Breast epithelium (tissue), 4 donors: ENCODE measurements at places on chromosomes 7 and 10.

DNA sequence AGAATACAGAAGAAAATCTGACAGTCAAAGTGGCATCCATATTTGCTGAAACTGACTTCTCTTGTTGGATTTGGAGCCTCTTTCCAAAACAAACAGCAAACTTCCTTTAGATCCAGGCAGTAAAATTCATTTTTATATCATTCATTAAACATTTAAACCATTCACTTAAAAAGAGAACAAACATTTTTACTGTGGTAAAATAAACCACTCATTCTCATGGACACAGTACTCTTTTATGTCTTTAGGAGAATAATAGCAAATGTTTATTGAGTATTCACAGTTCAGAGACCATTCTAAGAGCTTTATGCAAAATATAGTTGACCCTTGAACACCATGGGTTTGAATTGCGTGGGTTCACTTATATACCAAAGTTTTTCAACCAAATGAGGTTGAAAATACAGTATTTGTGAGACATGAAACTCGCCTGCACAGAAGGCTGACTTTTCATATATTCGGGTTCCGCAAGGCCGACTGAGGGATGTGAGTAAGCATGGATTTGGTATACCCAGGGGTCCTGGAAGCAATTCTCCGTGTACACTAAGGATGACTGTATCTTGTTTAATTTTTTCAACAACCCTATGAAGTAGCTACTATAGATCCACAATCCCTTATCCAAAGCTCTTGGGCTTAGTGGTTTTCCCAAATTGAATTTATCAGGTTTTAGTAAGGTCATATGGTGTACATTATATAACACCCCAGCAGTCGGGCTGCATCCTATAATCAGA is 49.1 kb downstream of the ATXN7L1 start:
- no peak for DNase-seq

DNA sequence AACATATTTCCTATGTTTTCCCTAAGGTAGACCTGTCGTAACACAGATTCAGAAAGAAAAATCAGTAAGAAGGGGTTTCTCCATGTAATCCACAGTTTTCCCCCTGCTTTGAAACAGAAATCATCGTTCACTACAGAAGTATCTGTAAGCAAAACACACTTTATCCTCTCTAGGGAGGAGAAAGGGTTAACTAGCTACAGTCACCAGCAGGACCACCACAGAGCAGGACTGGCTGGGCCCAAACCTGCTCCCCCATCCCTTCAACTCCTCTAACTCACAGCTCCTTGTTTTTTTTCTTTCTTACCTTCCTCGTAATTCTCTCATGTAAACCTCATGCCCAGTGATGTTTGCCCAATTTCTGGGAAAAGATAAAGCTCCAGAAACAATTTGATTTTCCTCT is 167.7 kb downstream of the RAPGEF5 start:
- no peak for DNase-seq

DNA sequence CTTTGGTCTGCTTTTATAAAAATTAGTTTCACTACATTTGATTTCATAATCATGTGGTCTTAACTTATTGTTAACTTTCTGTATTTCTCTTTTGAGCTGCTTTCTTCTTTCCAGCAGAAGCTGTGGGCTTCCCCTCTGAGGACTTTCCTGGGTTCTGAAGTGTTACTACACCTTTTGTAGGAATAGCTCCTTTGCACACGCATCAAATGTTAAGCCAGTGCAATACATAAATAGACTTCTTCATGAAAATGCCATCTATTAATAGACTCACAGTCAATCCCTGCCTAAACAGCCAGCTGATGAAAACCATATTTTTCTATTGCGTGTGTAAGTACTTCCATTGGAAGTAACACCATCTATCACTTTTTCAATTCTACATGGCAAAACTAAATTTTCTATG is 1.5 kb downstream of the ABCB4 start:
- no peak for DNase-seq

DNA sequence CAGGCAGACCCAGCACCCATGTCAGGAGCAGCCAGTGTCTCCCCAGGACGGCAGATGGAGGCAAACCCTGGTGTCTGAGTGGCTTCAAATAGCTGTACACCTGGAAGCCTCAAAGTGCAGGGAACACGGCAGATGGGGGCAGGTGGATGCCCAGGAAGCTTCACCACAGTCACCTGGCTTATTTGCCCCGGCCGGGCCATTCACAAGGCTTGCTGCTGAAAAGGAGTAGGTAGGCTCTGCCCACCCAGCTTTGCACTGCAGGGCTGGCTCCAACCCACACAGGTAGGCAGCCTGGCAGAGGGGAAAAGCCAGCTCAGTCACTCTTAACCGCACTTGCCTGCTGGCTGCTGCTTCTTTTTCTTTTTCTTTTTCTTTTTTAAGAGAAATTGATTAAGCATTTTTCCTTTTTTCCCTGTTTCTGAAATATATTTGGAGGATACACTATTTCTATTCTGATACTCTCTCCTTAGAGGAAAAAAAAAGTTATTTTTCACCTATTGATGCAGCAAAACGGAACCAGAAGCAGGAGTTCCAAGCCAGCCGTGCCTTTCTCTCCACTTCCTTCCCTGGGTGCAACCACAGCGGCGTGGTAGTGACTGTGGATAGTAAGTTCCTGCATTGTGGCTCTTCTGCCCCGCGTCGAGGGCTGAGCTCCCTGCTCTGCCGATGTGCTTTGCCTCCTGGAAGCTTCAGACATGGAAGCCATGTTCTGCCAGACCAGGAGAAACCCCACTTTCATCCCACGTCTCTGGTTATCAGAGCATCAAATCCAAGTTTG is 118.3 kb downstream of the KLF6 start:
- no peak for DNase-seq

GRCh38 chr7:113199136-113199535 is 80.8 kb upstream of the SMIM30 start:
- no peak for DNase-seq

DNA sequence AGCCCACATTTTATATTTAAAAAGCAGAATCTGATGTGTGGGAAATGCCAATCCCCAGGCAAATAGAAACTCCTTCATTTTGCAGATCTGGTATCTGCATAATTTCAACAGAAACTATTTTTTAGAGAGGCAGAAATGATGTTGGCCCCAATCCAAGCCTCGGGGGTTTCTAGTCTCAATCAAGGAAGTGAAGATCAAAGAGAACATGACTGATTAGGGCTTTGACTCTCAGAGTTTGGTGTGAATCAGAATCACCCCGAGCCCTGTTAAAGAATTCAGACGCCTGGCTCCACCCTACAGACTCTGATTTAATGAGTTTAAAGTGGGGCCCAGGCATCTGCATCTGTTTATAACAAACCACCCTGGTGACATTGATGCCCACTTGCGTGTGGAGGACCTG is 36.7 kb upstream of the UBE2H start:
- no peak for DNase-seq

- DNase-seq, result no peak
Observed at GRCh38 chr7:132290021-132290420, 286.2 kb downstream of the PLXNA4 start.

- no peak for DNase-seq
Observed at GRCh38 chr7:126978865-126979264, 273.9 kb downstream of the GRM8 start.

GRCh38 chr10:89466599-89467035 is 52.2 kb downstream of the IFIT5 start:
- no peak for DNase-seq

DNA sequence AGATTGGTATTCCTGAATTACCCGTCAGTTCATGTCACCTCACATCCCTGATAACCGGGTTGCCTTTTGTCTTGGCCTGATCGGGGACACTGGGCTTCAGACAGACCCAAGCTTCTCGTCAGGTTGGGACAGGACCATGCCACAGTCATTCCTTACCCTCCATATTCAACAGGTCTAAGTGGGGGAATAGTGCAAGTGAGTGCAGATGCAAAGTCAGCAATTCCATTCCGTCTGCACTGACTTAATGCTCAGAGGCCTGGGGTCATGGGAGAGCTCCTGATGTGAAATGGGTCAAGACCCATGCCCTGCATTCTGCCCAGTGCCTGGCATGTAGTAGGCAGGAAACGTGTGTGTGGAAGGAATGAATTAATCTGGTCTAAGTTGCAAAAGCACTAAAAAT is 95.4 kb upstream of the PITRM1 start:
- no peak for DNase-seq

- DNase-seq, result no peak
Observed at GRCh38 chr7:50477640-50478039, 27.5 kb upstream of the FIGNL1 start.

DNA sequence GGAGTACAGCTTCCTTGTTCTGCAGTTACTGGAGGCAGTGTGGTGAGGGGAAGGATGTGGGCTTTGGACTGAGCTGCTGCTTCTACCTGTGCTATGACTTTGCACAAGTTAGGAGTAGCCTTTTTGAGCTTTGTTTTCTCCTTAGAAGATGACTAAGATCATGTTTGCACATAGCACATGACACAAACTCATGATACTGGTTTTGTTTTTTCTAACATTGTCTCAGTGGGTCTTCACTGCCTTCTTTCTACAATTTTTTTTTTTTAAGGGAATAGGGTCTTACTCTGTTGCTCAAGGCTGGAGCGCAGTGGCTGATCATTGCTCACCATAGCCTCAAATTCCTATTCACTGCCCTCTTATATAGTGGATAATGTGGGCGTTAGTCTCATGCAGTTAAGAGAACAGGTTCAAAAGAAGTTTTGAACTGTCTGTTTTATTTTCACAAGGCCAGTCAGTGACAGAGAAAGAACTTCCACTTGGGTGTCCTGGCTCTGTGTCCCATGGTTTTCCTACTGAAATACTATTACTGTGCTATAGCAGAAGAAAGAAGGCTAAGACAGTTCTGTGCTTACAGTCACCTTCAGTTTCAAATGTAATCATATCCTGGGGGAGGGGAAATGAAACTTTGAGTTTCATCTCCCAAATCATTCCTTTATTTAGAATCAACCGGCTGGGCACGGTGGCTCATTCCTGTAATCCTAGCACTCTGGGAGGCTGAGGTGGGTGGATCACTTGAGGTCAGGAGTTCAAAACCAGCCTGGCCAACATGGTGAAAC is 72.0 kb downstream of the KAT6B start:
- no peak for DNase-seq

GRCh38 chr10:102578782-102579181 is 65.5 kb upstream of the TRIM8 start:
- no peak for DNase-seq

DNA sequence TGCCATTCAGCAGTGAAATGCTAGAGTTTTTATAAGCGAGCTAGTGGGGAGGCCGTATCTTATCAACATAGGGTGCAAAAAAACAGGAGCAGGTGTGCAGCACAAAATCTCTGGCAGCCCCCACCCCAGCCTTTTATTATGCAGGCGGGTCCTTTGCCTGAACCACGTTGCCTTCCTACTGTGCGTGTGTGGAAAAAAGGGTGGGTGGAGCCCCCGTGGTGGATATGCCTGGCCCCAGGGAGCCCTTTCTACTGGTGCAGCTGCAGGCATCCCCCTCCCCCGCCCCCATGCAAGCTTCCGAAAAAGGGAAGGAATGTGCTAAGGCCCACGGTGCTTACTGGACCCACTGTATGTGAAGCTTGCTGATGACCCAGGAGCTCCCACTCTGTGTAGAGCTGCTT is 175.9 kb downstream of the USP6NL start:
- DNase-seq, result no peak

DNA sequence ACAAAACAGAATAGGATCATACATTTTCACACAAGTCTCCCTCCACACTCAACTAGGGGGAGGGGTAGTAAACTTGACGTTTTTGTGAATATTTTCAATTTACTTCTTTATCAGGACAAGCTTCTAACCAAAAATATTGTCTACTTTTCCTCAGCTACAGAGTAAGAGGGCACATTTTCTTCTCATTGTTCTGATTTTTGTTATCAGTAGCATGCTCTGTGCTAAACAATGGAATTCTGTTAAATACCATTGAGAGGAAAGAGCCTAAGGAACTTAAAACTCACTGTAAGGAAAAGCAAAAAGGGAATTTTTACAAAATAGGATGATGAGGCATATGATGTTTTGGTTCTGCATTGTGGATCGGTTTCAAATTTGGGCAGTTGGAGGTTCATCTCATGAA is 41.2 kb downstream of the ANLN start:
- DNase-seq, result no peak

DNA sequence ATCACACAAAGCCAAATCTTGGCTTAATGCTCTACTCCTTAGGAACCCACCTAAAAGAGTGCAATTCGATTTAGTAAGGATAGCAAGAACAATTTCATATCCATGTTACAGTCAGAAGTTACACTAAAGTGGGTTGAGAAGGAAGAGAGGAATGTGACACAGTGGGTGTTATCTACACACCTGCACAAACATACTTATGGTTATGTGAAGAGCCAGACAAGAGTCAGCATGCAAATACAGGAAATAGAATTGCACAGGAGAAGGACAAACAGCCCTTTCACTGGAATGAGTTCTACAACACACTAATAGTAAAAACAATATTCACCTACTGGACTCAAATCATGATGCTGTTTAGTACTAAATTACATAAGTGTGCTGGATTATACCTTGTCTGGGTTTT is 262.8 kb downstream of the DGKB start:
- DNase-seq, result no peak

GRCh38 chr7:148270576-148270975 is 320.0 kb upstream of the C7orf33 start:
- DNase-seq, result no peak

- DNase-seq, result peak; percentile 65
Observed at GRCh38 chr7:77482015-77482414, 55.1 kb upstream of the PTPN12 start.

DNA sequence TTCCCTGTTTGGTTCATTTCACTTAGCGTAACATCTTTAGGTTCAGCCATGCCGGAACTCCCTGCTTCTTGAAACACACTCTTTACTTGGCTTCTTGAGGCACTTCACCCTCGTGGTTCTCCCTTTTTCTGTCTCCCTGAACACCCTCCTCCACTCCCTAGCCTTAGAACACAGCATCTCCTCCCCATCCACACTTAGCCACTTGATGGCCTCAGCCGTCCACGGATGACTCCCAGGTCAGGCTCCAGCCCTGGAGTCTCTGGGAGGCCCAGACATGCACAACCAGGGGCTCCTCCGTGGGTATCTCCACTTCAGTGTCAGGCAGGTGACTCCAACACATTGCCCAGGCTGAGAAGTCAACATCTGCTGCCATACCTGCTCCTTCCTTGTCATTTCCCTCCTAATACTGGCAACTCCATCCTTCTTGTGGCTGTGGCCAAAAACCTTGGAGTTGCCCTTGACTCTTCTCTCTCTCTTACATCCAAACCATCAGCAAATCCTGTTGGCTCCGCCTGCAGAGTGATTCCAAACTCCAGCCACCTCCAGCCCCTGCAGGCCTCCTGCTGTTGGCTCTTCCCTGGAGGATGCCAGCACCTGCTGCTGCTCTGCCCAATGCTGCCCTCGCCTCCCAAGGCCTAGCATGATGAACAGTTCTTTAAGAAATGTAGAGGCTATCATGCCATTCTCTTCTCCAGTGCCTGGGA is 8.4 kb upstream of the INMT start:
- no peak for DNase-seq
